Right kidney (tissue), 9 donors: ENCODE measurements at places on chromosomes 4 and X.

- peak; percentile 8 for DNase-seq
Observed at GRCh38 chrX:137194164-137194563, 160.4 kb upstream of the GPR101 start.

- no peak for DNase-seq
Observed at GRCh38 chr4:6557856-6558255, 17.1 kb upstream of the MAN2B2 start.

- DNase-seq = no peak
Observed at GRCh38 chr4:169345316-169345721, 74.6 kb upstream of the SH3RF1 start.

GRCh38 chr4:102094481-102094880, 250.8 kb downstream of the SLC39A8 start:
- no peak for DNase-seq
